ENCODE measurements at places on chromosomes 1 and 21. TPM values are rescaled to one million over a fixed set of nuclear protein-coding genes. Genes with fewer than 3 reads are reported as not detected.

The COL11A1 gene
- 6.7 TPM for total RNA-seq

The VHLL gene
- total RNA-seq, result 0.23 TPM

The SYT11 gene
- 31.8 TPM for total RNA-seq

The RGS18 gene
- total RNA-seq, result not detected

The NBPF4 gene
- total RNA-seq, result not detected

The DCDC2B gene
- total RNA-seq, result not detected

The IRF6 gene
- 7.7 TPM for total RNA-seq

The PTGER3 gene
- total RNA-seq, result 6.7 TPM

The SNX7 gene
- 41.9 TPM for total RNA-seq

The NCF2 gene
- total RNA-seq, result not detected

The EFNA1 gene
- 0.23 TPM for total RNA-seq

The CFHR2 gene
- total RNA-seq, result not detected

The GJA9 gene
- total RNA-seq, result 0.12 TPM

The KRTAP12-3 gene
- total RNA-seq, result not detected

The BTG3 gene
- 8.9 TPM for total RNA-seq

The C8B gene
- not detected for total RNA-seq

The ADIPOR1 gene
- total RNA-seq, result 94.3 TPM
